DND-41 (cell line): ENCODE measurements at places on chromosomes 4 and X.

GRCh38 chrX:69374569-69374968, 129.6 kb upstream of the NALF2 start:
- DNase-seq, result no peak

GRCh38 chr4:153447175-153447905, 18.8 kb upstream of the TMEM131L start:
- DNase-seq, result no peak

DNA sequence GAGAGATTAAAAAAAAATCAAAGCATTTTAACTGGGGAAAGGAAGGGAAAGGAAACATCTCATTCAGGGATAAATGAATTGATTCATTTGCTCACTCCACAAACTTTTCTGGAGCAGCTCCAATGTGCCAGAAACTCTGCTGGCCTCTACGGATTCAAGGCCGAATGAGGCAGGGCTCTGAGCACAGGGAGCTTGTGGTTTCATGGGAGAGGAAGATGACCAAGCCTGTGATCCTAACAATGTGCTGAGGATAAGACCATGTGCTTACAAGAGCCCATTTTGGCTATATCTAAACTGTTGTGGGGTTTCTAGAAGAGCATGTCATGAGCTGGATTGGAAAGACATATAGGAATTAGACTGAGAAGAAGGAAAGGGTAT, 137.5 kb downstream of the ZNF674 start:
- DNase-seq, result no peak

DNA sequence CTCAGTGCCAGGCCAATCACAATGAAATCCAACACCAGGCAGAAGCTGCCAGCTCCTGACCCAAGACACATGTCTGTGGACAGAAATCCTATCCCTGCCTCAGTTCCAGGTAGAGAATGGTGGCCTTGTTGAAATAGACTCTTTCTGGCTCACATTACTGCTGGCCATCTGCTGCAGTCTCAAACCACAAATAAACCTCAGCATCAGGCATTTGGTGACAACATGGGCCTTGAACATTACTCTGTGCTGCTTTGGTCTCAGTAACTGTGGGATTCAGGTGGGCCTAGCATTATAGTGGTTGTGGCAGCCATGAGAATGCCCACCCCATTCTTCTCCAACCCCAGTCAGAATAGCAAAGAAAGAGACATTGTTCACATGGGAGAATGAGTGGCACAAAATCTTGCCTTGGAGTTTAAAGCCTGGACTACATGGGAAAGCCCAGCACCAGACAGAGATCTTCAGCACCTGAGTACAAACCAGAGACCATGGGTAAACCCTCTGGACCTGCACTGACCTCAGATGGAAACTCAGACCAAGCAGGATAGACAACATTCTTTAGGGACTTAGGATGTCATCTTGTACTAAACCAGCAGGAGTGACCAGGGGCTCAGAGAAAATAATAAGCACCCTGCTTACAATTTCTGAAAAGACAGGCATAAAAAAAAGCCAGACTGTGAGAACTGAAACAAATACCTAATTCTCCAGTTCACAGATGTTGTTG, 50.4 kb upstream of the TRAM1L1 start:
- DNase-seq, result no peak

DNA sequence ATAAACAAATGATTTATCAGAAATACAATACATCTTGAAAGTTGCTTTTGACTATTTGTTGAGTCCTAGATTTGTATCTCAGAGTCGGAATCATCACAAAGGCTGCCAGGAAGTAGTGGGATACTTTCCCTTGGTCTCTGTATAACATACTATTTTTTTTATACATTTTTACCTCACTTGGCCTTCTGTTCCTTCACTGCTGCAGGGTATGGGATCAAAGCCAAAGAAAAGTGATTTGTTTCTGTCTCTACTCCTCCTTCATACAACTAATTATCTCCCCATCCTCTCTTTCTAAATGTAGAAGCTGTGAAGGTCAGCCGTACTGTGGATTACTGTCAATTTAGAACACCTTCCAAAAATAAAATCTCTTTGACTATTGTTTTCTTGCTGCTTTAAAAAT, 24.9 kb downstream of the PALLD start:
- no peak for DNase-seq

- no peak for DNase-seq
Observed at GRCh38 chr4:28225050-28225449, 1364.4 kb downstream of the STIM2 start.

- DNase-seq, result no peak
Observed at GRCh38 chr4:156188596-156188995, 234.9 kb upstream of the CTSO start.

GRCh38 chr4:83552924-83553323, 17.0 kb downstream of the GPAT3 start:
- DNase-seq, result no peak

GRCh38 chrX:154724993-154725756, 25.7 kb downstream of the GAB3 start:
- no peak for DNase-seq

DNA sequence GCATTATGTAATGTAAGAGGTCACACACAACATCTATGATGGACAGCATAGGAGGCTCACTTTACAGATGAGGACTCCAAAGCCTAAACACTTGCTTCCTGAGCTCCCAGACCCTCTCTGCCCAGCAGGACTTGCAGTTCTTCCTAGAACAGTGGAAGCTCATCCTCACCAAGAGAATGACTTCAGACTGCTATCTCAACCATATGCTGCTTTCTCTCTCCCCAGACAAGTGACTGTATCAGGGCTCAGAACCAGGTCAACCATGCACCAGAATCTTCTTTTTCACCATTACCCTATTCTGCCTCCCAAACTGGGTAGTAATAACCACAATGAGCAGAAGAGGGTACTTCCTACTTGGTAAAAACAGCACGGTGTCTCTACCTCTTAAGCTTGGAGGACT, 12.2 kb downstream of the RNF150 start:
- no peak for DNase-seq

GRCh38 chr4:81606801-81607501, 135.2 kb upstream of the RASGEF1B start:
- DNase-seq, result no peak

DNA sequence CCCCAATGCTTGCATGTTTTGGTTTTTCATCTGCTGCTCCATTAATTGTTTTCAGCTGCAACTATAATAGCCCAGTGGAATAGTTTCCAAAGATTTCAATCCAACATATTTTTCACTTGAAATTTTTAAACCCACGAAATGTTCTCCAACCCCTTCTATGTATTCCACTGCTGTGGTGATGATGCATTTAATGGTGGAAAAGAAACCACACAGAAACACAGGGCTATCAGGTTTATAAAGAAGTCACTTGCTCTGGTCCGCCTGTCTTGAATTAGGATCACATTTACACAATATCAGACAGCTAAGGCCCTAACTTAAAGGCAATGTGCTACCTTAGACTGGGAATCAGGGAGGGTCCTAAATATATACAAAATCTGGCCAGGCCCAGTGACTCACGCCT, 35.0 kb downstream of the OPHN1 start:
- no peak for DNase-seq

- no peak for DNase-seq
Observed at GRCh38 chrX:45083314-45083713, 117.4 kb downstream of the DIPK2B start.

GRCh38 chrX:41014776-41015360, 70.4 kb upstream of the USP9X start:
- DNase-seq, result no peak

- no peak for DNase-seq
Observed at GRCh38 chr4:109967798-109968520, 55.3 kb downstream of the EGF start.

GRCh38 chrX:108671526-108671925, 64.8 kb downstream of the IRS4 start:
- DNase-seq, result no peak

DNA sequence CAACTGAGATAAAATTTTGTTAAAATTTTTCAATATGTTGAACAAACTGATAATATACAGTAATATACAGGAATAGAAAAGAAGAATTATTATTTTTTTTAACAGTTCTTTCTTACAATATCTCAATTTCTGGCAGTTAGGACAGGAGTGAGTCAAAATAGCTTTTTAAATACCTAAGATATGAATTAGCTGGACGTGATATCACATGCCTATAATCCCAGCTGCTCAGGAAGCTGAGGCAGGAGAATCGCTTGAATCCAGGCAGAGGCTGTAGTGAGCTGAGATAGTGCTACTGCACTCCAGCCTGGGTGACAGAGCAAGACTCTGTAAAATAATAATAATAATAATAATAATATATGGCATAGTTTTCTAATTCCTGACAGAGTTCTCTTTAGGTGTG, 1039.3 kb downstream of the STPG2 start:
- no peak for DNase-seq

GRCh38 chr4:120314969-120315368, 248.3 kb upstream of the MAD2L1 start:
- DNase-seq, result no peak

GRCh38 chr4:53686521-53686920, 95.2 kb upstream of the LNX1 start:
- no peak for DNase-seq

- no peak for DNase-seq
Observed at GRCh38 chrX:6729626-6730025, 194.7 kb upstream of the VCX3A start.

GRCh38 chrX:53440621-53441517, 6.7 kb upstream of the HSD17B10 start:
- no peak for DNase-seq

GRCh38 chrX:34631479-34632220, 25.4 kb downstream of the TMEM47 start:
- no peak for DNase-seq

DNA sequence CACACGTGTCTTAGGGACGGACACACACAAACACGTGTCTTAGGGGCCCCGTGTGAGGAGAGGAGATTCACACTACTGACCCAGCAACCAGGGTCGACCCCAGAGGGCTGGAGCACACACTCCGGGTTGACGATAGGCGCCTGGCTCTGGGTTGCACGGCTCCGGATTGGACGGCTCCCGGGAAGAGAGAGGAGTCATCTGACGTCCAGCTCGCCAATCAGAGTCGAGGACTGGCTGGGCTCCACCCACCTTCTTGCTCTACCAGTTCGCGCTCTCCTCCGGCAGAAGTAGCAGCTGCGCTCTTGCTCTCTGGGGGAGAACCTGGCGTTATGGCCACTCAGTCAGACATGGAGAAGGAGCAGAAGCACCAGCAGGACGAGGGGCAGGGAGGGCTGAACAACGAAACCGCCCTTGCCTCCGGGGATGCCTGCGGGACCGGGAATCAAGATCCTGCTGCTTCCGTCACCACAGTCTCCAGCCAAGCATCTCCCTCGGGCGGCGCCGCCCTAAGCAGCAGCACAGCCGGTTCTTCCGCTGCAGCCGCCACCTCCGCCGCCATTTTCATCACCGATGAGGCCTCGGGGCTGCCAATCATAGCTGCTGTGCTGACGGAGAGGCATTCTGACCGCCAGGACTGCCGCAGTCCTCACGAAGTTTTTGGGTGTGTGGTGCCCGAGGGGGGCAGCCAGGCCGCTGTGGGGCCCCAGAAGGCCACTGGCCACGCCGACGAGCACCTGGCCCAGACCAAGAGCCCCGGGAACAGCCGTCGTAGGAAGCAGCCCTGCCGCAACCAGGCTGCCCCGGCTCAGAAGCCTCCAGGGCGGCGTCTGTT, 74.3 kb downstream of the NUDT10 start:
- DNase-seq, result no peak

DNA sequence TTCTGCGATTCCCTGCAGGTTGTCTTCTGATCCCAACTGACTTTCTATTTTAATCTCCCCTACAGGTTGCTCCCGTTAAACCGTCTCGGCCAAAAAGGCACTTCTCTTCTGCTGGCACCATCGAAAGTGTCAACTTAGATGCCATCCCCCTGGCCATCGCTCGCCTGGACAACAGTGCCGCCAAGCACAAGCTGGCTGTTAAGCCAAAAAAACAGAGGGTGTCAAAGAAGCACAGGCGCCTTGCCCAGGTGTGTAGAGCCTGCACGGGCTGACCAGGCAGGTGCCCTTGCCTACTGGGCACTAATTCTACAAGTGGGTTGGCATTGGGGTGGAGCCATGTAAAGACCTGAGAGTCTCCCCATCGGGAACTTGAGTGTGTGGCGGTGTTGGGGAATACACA, 74.2 kb downstream of the AASDH start:
- no peak for DNase-seq

GRCh38 chrX:136021160-136021559, 35.9 kb downstream of the SLC9A6 start:
- no peak for DNase-seq

DNA sequence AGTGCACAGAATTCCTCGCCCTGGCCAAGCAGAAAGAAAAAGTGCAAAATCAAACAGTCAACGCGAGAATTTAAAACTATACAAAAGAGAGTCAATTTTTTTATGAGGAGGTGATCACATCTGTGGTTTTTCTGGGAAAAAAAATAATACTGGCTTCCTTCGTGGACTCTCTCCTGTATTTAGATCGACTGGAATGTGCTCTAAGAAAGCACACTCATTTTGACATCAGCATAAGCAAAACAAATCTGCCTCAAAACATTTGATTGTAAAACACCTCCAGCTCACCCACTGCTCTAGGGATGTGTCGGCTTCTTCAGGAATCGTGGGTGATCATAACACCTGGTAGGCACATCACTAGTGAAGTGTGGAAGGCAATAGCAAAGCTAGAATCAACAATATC, 417.4 kb upstream of the FAT1 start:
- no peak for DNase-seq

DNA sequence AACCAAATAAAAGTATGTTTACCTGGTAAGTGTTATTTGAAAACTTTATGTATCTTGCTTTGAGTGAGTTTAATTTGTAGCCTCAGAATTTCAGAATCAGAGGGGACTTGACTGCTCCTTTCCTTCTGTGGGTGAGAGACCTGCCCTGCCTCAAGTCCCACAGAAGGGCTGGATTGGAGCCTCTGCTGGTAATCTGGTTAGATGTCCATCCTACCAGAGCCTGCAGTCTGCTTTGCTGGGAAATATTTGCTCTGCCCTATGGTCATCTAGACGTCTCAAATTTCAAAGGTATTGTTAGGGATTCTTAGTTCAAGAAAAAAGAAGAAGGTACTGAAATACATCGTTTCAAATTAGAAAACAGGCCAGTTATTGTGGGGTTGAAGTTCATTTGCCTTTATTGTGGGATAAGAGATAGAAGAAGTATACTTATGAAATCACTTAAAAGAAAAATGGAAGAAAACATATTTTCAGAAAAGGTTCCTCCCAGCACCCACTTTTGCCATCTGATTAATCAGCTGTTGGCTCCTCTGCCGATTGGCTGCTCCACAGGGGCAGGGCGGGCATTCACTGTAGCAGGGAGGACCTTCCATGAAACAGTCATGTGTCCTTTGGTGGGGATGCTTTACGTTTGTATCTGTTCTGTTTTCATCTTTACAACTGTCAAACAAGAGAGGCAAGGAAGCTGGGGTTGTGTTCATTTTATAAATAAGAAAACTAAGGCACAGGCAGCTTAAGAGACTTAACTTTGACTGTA, 73.3 kb upstream of the TLR2 start:
- DNase-seq, result no peak

GRCh38 chr4:23805450-23805851, 84.4 kb downstream of the PPARGC1A start:
- DNase-seq, result no peak

DNA sequence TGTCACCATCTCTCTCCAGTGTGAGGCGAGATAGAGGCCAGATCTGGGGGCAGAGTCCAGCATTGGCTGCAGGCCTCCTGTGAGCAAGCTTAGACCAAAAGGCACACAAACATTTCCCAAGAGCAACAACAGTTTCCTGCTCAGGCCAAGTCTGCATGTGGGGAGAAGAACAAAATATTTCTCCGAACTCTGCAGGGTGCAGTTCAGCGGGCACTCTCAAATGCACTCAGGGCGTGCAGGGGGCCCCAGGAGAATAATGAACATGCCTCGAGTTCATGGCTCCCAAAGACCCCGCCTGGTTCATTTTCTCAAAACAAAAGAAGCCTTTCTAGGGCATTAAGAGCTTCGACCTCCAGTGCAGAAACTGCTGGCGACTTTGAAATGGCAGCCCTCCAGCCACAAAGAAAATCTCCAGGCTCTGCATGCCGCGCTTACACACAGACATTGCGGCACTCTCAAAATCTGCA, 57.8 kb upstream of the HELT start:
- no peak for DNase-seq
